H4 (cell line): ENCODE measurements at places on chromosomes 1 and 21.

DNA sequence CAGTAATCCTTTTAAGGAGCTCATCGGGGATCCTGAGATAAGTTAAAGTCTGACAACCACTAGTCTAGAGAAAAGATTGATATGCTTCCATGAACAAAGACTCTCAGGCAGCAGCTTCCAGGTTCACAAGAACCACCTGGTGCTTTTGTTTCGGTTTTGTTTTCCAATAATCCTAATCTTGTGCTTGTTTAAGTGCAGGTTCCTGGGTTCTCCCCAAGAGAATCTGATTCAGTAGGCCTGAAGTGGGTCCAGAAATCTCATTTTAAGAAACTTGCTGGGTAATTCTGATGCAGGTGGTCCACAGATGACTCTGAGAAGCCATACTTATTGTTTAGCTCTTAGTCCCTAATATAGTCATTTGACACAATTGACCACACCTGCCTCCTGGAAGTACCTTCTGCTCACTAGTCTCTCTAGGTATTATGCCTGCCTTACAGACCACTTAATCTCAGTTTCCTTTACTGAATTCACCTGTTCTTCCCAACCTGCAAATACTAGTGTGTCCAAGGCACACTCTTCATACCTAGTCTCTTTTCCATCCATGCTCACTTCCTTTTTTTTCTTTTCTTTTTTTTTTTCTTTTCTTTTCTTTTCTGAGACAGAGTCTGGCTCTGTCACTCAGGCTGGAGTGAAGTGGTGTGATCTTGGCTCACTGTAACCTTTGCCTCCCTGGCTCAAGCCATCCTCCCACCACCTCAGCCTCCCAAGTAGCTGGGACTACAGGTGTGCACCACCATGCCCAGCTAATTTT is 20.5 kb upstream of the FRRS1 start:
- no peak for DNase-seq

GRCh38 chr21:16176570-16176969 is 446.8 kb downstream of the USP25 start:
- DNase-seq: no peak

- DNase-seq: no peak
These were observed 1.4 kb downstream of the EFNA4 start for GRCh38 chr1:155064832-155065429.

GRCh38 chr1:179924268-179924667 is 30.3 kb upstream of the CEP350 start:
- no peak for DNase-seq

DNA sequence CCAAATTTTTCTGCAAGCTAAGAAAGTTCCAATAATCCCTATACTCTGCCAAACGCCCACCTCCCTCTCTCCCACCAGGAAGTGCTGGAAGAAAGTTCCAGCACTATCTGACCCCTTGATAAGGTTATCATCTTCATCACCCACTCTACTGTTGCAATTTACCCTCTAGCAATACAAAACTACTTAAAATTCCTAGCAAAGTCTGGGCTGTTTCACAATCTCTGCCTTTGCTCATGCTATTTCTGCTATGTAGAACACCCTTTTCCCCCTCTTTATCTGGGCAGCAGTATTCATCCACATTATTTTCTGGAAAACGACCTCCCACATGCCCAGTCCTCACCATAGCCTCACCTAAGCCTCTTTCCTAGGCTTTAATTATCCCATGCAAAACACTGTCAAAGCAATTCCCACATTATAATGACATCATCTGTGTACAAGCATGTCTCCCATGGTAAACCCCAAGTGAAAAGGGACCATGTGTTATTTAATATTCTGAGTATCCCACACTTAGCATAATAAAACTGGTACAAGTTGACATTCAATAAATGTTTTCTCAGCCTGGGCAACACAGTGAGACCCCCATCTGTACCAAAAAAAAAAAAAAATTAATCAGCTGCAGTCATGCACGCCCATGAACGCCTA is 12.0 kb downstream of the F11R start:
- DNase-seq: no peak

DNA sequence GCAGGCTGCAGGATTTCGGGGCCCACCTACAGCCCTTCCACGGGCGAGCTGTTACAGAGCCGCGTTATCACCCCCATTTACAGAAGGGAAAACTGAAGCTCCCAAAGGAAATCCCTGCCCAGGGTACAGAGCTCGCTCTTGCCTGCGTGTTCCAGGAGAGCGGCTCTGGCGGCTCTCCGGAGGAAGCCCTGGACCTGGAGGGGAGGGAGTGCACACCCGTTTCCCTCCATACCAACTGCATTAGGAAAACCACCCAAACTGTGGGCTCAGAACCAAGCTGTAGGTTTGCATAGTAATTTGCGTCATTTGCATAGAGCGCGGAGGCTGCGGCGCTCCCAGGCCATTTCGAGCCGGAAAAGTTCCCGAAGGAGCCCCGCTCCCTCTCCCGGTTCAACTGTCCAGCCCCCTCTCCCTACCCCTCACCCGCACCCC is 24.7 kb upstream of the ADGRB2 start:
- DNase-seq: peak; percentile 46

GRCh38 chr1:246492611-246493245 is 14.4 kb downstream of the SMYD3 start:
- DNase-seq: peak; percentile 70

- DNase-seq: peak; percentile 84
These were observed 532.2 kb downstream of the MATN1 start for GRCh38 chr1:30191154-30191702.

- no peak for DNase-seq
These were observed 77.9 kb downstream of the C1orf21 start for GRCh38 chr1:184464757-184465156.

DNA sequence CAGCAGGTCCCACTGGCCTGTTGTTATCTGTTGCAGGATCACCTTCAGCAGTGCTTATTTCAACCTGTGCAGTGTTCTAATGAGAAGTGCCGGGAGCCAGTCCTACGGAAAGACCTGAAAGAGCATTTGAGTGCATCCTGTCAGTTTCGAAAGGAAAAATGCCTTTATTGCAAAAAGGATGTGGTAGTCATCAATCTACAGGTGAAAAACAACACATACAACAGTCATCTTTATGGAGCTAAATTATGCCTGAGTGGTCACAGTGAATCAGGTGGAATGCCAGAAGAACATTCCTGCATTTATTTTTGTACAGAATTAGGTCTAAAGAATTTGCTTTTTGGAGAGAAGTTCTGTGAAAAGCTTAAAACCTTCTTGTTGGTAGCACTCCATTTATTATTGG is 33.2 kb downstream of the TRAF5 start:
- no peak for DNase-seq

- DNase-seq: no peak
These were observed 103.4 kb downstream of the PPIAL4G start for GRCh38 chr1:148379697-148380096.

DNA sequence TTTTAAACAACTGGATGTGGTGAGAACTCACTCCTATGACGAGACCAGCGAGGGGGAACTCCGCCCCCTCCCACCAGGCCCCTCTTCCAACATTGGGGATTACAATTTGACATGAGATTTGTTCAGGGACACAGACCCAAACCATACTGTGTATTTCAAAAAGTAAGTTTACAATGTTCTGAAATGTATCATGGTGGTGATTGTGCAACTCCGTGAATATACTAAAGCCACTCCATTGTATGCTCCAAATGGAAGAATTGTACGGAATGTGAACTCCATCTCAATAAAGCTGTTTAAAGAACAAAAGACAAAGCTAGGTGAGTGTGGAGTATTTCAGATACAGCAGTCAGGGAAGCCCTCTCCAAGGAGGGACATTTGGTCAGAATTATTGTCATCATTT is 432.1 kb upstream of the VAMP3 start:
- DNase-seq: no peak

DNA sequence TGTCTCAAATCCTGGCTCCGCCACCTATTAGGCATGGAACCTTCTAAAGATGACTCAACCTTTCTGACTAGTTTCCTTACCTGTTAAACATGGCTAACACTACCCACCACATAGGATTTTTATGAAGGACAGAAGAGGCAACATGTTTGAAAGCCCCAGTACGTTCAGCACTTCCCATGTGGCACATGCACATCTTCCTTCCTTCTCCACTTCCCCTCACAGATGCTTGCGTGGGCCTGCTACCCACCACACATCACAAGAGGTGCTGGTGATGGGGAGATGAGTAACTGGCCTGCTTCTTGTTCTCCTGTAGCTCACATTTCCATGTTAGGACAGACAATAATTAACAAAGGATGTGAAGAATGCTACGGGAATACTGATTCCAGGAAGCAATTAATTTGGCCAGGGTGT is 7.1 kb downstream of the ZBTB21 start:
- no peak for DNase-seq

GRCh38 chr1:202056644-202057334 is 46.4 kb downstream of the ELF3 start:
- DNase-seq: peak; percentile 91

GRCh38 chr21:32411350-32412161 is 950 bp upstream of the EVA1C start:
- no peak for DNase-seq

GRCh38 chr21:34073749-34074282 is 438 bp downstream of the MRPS6 start:
- no peak for DNase-seq

DNA sequence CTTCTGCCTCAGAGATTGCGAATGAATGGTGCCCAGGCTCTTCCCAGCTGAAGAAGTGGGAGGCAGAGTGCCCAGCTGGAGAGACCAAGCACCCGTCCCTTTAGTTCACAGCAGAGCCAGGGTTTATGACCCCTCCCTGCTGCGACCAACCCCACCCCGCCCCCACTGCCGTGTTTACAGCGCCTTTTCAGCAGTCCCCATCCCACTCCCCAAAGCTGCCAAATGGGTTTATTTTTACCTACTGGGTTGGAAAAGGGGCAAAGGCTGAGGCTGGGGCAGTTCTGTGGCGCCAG is 23.6 kb downstream of the DYRK3 start:
- DNase-seq: no peak

GRCh38 chr1:4880626-4881025 is 226.2 kb downstream of the AJAP1 start:
- DNase-seq: no peak

GRCh38 chr1:87872189-87872588 is 543.5 kb downstream of the LMO4 start:
- DNase-seq: no peak

- DNase-seq: no peak
These were observed 208.2 kb upstream of the USP25 start for GRCh38 chr21:15521644-15522001.

DNA sequence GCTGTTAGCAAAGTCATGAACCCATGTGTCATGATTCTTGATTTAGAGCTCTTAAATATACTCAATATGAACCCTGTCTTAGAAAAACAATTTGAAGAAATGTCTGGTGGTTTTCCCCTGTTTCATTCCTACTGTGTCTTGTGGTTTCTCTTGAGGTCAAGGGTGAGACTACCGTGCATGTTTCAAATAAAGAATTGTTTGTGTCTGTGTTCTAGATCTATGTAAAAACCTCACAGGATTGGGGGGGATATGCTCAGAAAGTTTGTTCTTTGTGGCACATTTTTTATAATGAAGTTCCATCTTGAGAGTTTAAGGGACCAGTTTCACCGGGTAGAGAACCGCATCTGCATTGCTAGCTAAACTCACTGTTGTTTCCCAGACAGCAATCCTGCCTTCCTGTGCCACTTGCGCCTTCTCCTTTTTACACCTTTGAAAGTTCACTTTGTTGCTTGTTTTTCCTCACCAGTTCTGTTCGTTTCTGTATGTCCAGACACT is 30.9 kb upstream of the CACYBP start:
- DNase-seq: peak; percentile 41

DNA sequence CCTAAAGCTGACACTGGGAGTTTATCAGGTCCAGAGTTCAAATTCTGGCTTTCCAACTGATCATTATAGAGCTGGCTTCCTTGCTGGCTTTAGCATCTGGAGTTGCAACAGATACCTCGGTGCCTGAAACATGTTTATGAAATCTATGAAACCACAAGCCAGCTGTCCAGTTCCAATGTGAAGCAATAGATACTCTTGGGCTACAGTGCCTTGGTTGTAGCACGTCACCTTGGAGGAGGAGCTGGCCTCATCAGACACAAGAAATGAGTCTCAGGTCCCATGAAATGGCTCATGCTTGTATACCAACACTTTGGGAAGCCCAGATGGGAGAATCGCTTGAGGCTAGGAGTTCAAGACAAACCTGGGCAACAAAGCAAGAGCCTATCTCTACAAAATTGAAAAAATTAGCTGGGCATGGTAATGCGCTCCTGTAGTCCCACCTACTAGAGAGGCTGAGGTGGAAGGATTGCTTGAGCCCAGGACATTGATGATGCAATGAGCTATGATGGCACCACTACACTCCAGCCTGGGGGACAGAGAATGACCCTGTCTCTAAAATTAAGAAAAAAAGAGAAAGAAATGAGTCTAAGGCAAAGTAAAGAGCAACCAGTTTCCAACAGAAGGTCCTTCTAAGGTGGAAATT is 132.5 kb upstream of the ZNF648 start:
- peak; percentile 61 for DNase-seq

DNA sequence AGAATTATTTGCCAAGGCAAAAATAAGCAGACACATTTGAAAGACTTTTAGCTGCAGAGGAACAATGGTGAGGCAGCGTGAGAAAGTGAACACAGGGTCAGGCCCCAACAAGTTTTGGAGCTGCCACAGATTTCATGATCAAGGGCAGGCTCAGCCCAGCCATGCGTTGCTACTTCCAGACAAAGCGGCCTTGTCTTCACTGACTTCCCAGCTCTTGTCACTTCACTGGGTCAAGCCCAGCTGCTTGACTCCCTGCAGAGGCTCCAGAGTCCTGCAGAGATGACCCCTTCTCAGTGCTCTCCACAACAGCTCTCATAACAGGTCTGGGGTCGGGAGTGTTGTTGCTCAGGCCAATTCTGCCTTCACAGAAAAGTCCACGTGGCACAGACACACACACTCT is 35.8 kb downstream of the HHAT start:
- no peak for DNase-seq

DNA sequence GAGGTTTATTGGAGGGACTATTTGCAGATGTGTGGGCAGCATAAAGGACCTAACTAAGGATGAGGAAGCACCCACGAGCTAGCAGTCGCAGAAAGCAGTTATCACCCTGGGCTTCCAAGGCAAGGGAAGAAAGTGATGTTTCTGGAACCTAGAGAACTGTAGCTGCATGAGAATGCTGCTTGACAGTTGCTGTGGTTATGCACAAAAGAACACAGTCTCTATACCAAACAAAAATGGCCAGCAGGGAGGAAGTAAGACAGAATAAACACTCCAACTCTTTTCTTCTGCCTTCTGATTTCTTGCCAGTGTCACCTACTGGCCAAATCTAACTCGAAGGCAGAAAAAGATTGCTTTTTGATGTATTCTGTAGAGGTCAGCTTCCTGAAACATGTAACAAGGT is 190.2 kb downstream of the RASAL2 start:
- no peak for DNase-seq
